CD4-positive, alpha-beta T cell treated with Interleukin-4 for 1 hour (primary cell): ENCODE measurements at places on chromosomes 7 and 10.

- no peak for DNase-seq
Observed at GRCh38 chr10:84820596-84820995, 492.2 kb downstream of the CCSER2 start.

- no peak for DNase-seq
Observed at GRCh38 chr7:84025332-84025927, 169.2 kb downstream of the SEMA3A start.

- no peak for DNase-seq
Observed at GRCh38 chr10:53930648-53931047, 870.4 kb downstream of the PCDH15 start.

DNA sequence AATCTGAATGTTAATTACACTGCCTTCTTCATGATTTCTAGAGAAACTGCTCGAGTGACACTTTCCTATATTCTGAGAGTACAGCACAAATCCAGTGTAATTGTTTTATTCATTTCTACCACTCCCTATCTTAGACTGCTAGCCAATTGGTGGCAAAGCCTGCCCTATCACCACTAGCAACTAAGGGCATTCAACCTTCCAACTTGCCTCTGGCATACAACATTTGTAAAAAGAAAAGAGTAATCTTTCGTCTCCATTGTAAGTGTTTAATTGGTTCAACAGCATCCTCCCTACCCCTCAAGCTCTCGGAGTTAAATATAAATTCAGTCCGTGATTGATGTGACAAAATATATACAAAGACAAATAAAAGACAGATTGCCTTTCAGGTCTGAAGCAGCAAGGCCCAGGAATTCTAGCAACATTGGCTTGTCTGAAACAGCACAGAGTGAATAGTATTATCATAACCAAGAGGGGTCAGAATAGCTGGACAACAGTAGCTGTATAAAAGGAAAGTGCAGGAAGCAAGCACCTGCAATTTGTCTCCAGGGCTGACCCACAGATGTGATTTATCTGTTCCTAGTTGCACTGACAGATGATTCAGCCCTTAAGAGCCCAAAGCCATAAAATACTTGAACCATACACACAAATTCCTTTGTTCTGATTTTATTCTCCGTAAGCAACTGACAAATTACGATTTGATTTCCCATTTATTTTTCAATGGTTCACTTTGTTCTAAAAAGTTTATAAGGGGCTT, 47.6 kb upstream of the ANKRD1 start:
- no peak for DNase-seq

GRCh38 chr7:142997456-142997989, 29.4 kb downstream of the OR9A2 start:
- no peak for DNase-seq

- no peak for DNase-seq
Observed at GRCh38 chr7:43922726-43923125, 3.5 kb upstream of the UBE2D4 start.

DNA sequence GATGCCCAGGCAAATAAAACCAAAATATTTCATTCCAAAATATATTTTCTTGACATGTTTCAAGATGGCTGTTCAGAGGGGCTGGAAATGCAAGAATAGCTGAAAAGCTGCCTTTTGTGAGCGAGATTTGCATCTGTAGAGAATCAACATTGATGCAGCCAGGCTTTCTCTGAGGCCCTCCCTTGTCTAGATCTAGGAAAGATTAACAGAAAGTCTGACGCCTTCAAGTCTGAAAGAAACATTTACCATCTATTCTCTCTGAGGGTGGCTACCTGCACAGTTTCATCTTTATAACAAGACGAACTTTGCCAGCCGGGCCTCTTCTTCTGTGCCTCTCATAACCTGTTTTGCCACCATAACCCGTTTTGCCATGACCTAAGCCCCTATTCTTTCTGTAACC, 170.2 kb downstream of the AKR1D1 start:
- no peak for DNase-seq

GRCh38 chr7:25727446-25727845, 424.6 kb upstream of the NFE2L3 start:
- DNase-seq, result no peak

GRCh38 chr10:5890452-5890915, 441 bp downstream of the FBH1 start:
- peak; percentile 13 for DNase-seq

DNA sequence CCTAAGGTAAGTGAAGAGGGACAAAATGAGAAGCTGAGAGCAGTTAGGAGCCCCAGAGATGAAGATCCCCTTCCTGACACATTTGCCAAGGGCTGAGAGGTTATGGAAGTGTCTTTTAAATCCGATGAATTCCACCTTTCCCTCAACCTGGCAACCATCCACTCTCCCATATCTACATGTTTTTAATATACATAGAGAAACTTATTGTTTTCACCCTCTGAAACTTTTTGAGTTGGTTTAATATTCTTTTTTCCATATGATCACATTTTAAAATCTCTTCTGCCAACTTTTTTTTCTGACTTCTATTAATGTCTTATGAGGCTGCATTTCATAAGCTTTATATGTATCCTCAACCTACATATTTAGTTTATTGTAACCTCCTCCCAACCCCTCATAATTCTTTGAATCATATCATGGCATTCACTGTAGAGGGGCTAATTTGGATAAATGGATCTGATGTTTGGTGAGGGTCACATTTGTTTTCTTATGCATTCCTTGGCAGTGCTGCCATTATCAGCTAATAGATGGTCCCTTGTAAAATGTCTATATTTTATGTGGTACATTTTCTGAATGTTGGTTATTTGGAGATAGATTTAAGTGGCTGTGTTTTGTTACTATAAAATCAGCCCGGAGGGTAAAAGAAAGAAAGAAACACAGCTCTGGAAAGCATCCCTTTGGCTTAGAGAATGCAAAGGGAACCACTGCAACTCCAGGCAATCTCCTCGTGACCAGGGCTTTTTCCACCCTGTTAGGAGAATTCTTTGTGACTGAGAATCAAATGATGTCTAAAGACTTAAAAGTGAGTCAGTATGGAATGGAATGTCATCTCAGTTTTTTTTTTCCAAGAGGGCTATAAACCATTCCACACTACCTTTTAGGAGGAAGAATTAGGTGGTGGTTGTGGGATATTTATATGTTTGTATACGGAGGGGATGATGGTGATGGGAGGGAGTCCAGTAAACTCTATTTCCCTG, 334.4 kb downstream of the SUGCT start:
- DNase-seq, result no peak

DNA sequence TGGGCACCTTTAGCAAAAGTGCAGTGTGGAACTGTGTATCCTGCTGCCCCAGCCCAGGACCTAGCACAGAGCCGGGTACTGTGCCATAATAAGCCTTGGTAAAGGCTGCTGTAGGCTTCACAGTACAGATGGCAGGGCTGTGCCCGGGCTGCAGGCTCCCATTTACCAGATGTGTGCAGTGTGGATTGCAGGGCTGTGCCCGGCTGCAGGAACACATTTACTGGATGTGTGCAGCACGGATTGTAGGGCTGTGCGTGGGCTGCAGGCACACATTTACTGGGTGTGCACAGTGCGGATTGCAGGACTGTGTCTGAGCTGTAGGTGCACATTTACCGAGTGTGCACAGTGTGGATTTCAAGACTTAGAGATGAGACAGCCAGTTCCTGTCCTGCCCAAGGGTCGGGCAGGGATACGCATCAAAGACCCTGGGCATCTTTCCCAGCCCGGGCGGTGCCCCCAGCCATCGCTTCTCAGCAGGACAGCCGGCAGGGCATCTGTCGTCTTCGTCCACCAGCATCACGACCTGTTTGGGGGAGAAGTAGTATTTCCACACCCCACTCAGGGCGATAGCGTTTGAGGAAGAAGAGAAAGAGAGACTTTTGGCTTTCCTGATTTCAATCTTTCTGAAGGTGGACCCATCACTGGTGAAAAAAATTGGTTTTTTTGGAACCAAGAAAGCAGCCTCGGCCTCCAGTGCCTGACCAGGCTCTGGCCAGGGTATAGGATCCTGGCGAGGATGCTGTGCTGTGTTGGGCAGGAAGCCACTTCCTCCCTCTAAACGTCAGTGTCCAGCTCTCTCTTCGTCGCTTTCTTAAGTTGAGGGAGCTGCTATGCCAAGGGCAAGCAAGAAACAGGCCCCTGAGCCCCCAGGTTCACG, 180.8 kb downstream of the CUX1 start:
- no peak for DNase-seq
